SK-N-SH (cell line): ENCODE measurements at places on chromosomes 4 and X. TPM values are rescaled to one million over a fixed set of nuclear protein-coding genes. Genes with fewer than 3 reads are reported as not detected.

- H3K27ac ChIP-seq: no peak overlapping the region
- DNase-seq: no peak
- no peaks in the 10 kb centered on the region for H3K36me3 ChIP-seq
Measured at GRCh38 chrX:118928151-118928550, 46.3 kb upstream of the LONRF3 start.

- no peak overlapping the region for H3K4me3 ChIP-seq
- no peaks in the 10 kb centered on the region for H3K27me3 ChIP-seq
- DNase-seq: no peak
Measured at GRCh38 chrX:122579526-122579925, 604.6 kb upstream of the GRIA3 start.

DNA sequence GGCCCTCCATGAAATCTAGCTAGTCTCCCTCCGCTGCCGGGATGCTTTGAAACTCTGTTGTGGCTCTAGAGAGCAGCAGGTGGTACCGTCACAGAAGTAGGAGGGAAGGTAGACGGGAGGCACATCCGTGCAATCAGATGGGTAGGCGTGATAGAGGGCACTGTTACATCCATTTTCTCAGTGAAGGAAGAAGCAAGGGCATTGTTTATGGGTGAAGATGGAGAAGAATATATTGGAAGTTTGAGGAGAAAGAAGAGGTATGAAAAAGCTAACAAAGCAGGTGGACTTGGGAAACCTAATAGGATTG is 1.3 kb downstream of the ANAPC4 start:
- H3K27ac ChIP-seq: no peak overlapping the region
- peaks cover 15% of the 10 kb centered on the region for H3K4me1 ChIP-seq
- peak overlapping the region; percentile 71 for H3K4me3 ChIP-seq
- no peak for DNase-seq

DNA sequence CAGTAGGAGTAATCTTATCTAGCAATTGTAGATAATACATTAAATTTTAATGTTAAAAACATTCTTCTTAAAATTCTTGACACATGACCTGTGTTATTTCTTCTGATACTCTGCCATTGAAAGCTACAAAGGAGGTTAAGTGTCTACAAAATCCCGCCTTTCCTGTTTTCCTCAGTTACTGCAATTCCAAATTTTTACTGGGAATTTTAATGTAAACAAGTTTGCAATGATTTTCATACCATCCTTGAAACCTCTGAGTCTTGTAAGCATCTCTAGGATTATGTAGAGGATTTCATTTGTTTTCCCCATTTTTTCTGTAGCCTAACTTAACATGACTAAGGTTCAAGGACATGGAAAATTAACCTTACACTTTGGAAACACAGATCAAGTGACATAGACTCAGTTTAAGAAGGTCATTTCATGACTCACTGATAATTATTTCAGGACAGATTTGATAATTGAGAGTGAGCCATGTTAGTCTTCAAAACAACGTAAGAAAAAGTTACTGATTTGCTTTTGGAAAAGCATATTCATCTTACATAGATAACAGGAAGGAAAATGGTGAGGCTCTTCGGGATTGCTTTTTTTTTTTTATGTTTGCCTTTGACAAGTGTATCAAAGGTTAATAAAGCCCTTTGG is 39.6 kb upstream of the PDLIM5 start:
- no peaks in the 10 kb centered on the region for H3K36me3 ChIP-seq

- H3K36me3 ChIP-seq: no peaks in the 10 kb centered on the region
- H3K4me1 ChIP-seq: no peaks in the 10 kb centered on the region
- H3K27ac ChIP-seq: no peak overlapping the region
- no peaks in the 10 kb centered on the region for H3K27me3 ChIP-seq
- H3K4me3 ChIP-seq: no peak overlapping the region
- DNase-seq: no peak
Measured at GRCh38 chrX:68121371-68121770, 311.9 kb downstream of the OPHN1 start.

GRCh38 chr4:8543623-8544022 is 36.6 kb upstream of the GPR78 start:
- DNase-seq: no peak
- no peak overlapping the region for H3K27ac ChIP-seq
- no peaks in the 10 kb centered on the region for H3K27me3 ChIP-seq
- H3K4me3 ChIP-seq: no peak overlapping the region

GRCh38 chr4:48594180-48594579 is 104.1 kb downstream of the ZAR1 start:
- H3K36me3 ChIP-seq: peaks cover 22% of the 10 kb centered on the region
- no peak overlapping the region for H3K27ac ChIP-seq
- no peak overlapping the region for H3K4me3 ChIP-seq

DNA sequence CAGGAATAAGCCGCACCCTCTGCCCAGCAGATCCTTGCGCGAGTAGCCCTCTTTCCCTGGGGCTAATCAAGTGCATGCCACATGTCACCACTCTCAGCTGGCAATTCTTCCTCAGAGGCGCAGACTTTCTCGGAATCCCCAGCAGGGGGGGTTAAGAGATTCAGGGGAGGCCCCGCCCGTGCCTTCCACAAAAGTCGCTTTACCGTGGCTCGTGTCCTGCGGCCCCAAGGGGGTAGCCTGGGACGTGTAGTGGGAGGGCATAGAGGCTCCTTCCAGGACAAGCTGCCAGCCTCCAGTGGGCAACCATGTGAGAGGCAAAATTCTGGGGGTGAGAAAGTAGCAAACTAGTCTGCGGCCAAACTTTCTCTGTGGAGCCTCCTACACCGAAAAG is 652 bp downstream of the SRPX start:
- peak overlapping the region; percentile 35; the same call in 1 of the 2 replicates for H3K27ac ChIP-seq
- no peaks in the 10 kb centered on the region; the same call in 1 of the 2 replicates for H3K27me3 ChIP-seq
- no peaks in the 10 kb centered on the region for H3K36me3 ChIP-seq
- no peaks in the 10 kb centered on the region for H3K4me1 ChIP-seq
- H3K4me3 ChIP-seq: peak overlapping the region; percentile 65

DNA sequence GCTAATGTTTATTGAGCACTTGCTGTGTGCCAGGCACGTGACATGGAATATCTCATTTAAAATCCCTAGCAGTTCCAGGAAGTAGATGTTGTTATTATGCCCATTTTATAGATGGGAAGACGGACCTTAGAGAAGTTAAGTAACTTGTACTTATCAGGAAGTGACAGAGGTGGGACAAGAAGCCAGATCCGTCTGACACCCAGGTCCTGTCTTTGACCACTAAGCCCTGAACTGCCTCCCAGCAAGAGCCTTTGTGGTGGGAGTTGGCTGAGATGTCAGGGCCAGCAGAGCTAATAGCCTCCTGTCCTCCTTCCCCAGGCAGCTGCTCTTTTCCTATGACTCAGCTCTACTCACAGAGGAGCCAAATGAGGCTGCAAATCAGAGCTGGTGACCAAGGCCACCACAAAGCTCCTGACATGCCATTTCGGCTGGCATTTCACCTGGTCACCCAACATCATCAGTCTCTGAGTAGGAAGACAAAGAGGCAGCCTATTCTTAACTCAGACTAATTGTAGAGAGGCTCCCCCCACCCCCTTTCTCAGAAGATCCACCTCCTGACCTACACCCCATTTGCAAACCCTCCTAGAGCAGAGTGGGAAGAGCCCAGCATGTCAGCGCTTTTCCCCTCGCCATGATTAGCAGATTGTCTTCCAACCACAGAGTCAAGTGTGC is 175.1 kb upstream of the KIT start:
- H3K36me3 ChIP-seq: no peaks in the 10 kb centered on the region
- H3K4me1 ChIP-seq: no peaks in the 10 kb centered on the region
- no peak overlapping the region for H3K27ac ChIP-seq
- no peak overlapping the region for H3K4me3 ChIP-seq
- DNase-seq: no peak

GRCh38 chr4:73098016-73098415 is 28.5 kb upstream of the COX18 start:
- no peaks in the 10 kb centered on the region for H3K4me1 ChIP-seq
- DNase-seq: no peak
- H3K36me3 ChIP-seq: peaks cover 72% of the 10 kb centered on the region
- H3K27ac ChIP-seq: no peak overlapping the region
- H3K4me3 ChIP-seq: no peak overlapping the region

DNA sequence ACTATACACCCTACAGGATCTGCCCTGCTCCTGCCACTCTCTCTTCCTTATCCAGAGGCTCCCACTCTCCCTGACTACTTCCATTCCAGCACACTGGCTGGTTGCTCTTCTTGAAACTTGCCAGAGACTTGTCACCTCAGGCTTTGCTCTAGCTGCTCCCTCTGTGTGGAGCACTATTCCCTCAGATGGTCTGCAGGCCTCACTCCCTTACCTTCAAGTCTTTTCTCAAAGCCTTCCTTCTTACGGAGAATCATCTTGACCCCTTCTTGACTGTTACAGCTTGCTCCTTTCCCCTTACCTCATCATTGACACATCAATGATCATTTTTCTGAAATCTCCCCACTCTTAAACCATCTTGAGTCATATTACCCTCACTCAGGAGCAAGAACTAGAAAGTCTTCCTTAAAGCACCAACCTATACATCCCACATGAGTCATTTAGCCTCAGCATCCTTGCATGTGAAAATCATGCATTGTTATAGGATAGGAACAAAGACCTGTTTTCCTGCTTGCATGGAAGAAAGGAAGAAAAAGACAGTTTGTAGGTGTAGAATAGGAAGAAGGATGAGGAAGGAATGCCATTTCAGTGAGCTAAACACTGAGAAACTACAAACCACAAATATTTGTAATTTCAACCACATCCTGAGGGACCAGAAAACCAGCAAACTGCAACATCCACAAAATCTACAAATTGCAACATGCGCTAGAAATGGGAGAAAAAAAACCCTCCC is 55.7 kb downstream of the ANTXR2 start:
- peak overlapping the region; percentile 83 for H3K27ac ChIP-seq
- no peak for DNase-seq
- peaks cover 80% of the 10 kb centered on the region for H3K36me3 ChIP-seq
- no peak overlapping the region for H3K4me3 ChIP-seq
- no peaks in the 10 kb centered on the region for H3K27me3 ChIP-seq
- H3K4me1 ChIP-seq: peaks cover 3% of the 10 kb centered on the region

Gene CITED1
- 0.41 and 0.44 TPM in 2 replicates for polyA plus RNA-seq

Gene TLR10
- polyA plus RNA-seq: not detected in 2 replicates

Gene DMP1
- polyA plus RNA-seq: not detected in 2 replicates

Gene RS1
- not detected in 2 replicates for polyA plus RNA-seq

Gene WDR17
- 0.72 and 1.1 TPM in 2 replicates for polyA plus RNA-seq

Gene SLC26A1
- 0.05 and 0.08 TPM in 2 replicates for polyA plus RNA-seq

Gene HSPA4L
- polyA plus RNA-seq: 1.6 and 1.8 TPM in 2 replicates
